ENCODE measurements at places on chromosomes 3 and 15.
A peak's percentile ranks its signal among the peaks of the same experiment; 100 is the strongest.

- no peaks in the 10 kb centered on the region for H3K36me3 ChIP-seq
- no peak for DNase-seq
- no peak overlapping the region for H3K4me3 ChIP-seq
- H3K27ac ChIP-seq: no peak overlapping the region
Measured at GRCh38 chr15:73540161-73540560, 93.0 kb downstream of the NPTN start.

- peaks cover 11% of the 10 kb centered on the region for H3K4me1 ChIP-seq
- peak overlapping the region; percentile 96 for H3K27ac ChIP-seq
- DNase-seq: peak; percentile 37
- no peaks in the 10 kb centered on the region for H3K27me3 ChIP-seq
- no peaks in the 10 kb centered on the region for H3K36me3 ChIP-seq
- H3K4me3 ChIP-seq: peak overlapping the region; percentile 93
Measured at GRCh38 chr3:170222647-170223541, 670 bp downstream of the PRKCI start.

GRCh38 chr15:85496151-85496550 is 115.7 kb downstream of the AKAP13 start:
- no peaks in the 10 kb centered on the region for H3K36me3 ChIP-seq
- no peak for DNase-seq
- no peak overlapping the region for H3K4me3 ChIP-seq
- H3K4me1 ChIP-seq: peaks cover 61% of the 10 kb centered on the region

GRCh38 chr3:60355825-60356224 is 895.4 kb downstream of the FHIT start:
- H3K4me1 ChIP-seq: no peaks in the 10 kb centered on the region
- DNase-seq: no peak
- no peaks in the 10 kb centered on the region for H3K36me3 ChIP-seq
- H3K27me3 ChIP-seq: no peaks in the 10 kb centered on the region
- no peak overlapping the region for H3K27ac ChIP-seq
